ENCODE measurements at places on chromosomes 4 and X.

- no peak for DNase-seq
Observed at GRCh38 chrX:145393702-145394235, 146.5 kb downstream of the SPANXN1 start.

DNA sequence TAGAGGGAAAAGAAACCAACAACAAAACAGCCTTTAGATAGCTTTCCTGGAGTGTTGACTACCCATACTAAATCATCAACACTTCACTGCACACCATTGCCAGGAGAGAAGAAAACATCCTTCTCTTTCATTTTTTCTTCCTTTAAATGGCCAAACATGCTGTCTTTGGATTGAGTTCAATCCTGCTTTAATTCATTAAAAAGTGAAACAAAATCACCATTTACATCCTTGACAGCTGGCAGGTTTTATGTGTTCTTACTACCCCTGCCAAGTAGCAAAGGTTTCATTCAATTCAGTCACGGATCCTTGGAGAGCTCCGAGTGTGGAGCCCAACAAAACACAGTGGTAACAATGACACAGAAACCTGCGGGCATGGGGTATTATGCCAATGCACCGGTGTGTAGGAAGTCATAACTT is 568.3 kb downstream of the ANKRD50 start:
- no peak for DNase-seq

DNA sequence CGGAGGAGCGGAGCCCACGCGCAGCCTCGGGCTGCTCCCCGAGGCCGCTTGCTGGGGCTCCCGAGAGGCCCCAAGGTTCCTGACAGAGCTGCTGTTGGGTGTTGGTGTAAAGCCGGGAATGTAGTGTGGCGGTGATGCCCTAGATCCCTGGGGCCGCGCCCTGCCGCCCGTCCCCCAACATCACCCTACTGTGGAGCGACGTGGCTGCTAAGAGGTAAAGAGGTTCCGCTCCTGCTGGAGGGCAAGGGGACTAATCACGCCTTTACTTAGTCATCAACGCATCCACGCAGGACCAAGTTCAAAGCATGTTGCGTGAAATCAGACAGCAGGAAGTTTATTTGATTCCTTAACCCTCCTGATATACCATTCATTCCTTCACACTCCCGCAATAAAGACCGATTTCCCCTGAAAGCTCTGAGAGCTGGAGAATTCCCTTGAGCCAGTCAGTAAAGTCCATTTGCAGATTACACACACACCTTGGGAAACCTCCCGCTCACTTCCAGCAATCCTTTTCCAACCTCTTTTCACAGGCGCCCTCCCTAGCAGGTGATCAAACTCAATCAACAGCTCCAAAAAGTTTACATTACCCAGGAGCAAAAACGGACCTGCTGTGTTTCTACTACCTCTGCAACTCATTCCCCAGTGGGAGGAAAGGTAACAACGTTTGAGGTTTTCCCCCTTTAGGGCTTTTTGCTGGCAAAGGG is 579 bp upstream of the GABRA2 start:
- no peak for DNase-seq

GRCh38 chrX:48966796-48967579 is 4.7 kb downstream of the KCND1 start:
- DNase-seq, result no peak

DNA sequence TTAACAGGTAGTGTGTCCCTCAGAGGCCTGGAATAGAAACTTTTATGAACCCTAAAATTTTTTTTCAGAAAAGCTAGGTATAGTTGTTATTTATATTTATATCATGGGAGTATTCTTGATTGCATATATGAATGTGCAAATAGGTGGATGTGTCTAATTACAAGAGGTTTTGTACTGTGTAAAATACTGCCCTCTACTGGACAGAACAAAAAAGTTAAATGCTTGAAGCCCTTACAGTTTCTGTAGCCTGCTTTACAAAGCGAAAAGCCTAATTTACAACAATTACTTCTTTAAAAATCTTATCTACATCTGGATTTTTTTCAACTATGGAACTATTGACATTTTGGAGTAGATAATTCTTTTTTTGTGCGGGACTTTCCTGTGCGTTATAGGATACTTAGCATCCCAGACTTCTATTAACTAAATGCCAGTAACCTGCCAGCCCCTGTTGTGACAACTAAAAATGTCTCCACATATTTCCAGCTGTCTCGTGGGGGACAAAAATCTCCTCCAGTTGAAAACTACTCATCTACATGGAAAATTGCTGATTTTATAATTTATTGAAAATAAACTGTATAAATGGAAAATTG is 35.1 kb downstream of the ENPEP start:
- DNase-seq, result peak; percentile 54

- no peak for DNase-seq
Observed at GRCh38 chr4:47651231-47651630, 166.2 kb downstream of the ATP10D start.

DNA sequence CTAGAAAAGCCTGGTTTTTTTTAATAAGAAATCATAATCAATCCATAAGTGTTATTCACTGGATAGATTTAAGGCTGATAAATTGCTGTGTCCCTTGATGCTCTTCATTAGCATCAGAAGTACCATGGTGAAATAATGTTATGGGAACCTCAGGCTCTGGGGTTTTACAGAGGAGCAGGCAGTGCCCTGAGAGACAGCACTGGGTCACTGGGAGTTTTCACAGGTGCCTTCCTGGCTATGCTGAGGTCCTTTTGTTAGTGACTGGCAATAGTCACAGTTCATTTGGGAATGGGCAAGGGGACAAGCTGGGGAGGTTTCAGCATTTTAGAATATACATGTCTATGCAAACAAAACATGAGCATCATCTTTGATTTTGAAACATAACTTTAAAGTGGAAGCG is 38.6 kb downstream of the ANK2 start:
- no peak for DNase-seq

DNA sequence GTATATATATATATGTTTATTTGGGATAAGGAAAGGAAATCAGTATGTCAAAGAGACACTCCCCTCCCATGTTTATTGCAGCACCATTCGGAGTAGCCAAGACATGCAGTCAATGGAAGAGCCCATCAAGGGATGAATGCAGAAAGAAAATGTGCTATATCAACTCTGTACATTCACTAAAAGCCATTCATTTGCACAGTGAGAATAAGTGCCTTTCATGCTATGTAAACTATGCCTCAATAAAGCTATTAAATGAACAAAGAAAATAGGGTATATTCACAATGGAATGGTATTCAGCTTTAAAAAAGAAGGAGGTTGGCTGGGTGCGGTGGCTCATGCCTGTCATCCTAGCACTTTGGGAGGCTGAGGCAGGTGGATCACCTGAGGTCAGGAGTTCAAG is 20.3 kb downstream of the CD99 start:
- no peak for DNase-seq

DNA sequence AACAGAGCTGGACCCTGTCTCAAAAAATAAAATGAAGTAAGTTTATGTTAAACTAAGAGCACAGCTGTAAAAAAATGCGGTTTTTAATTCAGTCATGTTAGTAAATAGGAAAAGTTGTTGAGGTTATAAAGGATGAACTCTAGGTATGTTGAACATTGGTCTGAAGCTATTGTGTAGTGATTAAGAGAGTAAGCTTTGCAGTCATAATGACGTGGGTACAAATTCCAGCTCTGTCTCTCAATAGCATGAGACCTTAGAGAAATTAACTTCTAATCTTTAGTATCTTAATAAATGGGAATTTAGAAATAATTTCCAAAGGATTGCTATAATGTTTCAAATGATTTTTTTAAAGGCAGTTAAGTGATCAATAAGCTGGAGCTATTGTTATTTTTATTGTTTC is 2.9 kb upstream of the YTHDC1 start:
- DNase-seq, result no peak

- DNase-seq, result no peak
Observed at GRCh38 chrX:154437971-154438893, 1.3 kb downstream of the GDI1 start.

- peak; percentile 74 for DNase-seq
Observed at GRCh38 chr4:37892641-37893040, 1.8 kb downstream of the TBC1D1 start.

DNA sequence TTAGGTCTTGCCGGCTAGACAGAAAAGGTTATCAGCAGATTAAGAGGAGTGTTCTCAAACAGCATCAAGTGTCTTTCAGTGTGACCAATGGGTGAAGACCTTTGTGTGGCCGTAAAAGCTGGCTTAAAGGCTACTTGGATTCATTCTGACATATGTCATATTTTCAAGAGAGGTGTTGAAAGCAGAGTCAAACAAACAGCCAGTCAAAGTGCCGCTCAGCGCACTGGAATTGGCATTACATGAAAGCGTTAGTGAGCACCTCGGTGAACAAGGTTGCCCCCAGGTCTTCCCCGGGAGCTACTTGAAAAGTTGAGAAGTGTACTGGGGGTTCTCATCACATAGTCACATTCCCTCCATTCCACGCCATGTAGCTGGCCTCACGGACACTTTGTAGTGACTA is 148.9 kb downstream of the SOX3 start:
- no peak for DNase-seq
